ENCODE measurements at places on chromosomes 1 and 21.
A peak's percentile ranks its signal among the peaks of the same experiment; 100 is the strongest.

DNA sequence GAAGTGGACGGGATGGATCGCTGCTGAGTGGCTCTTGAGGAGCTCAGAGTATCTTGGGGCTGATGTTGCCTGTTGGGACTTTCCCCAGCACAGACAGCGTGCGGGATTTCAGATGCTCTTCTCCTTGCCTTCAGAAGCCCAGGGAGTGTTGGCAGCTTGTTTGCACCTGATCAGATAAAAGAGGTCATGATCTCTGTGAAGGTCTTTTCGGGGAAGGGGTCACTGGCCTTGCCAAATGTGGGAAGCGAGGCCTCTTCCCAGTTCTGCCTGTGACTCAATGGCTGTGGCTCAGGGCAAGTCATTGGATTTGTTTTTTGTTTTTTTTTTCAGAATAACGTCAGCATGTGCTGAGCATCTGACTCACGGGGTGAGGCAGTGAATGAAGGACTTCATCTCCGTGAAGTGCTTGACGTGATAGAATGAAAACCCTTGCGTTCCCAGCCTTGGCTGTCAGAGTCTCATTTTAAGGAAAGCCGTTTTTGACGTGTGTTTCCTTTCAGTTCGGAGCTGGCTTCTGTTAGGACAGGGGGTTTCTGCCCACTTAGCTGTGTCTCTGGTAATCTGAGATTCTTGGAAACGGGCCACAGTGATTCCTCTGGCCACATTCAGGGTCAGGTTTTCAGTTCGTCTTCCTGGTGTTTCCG, 46.7 kb downstream of the GALNT2 start:
- DNase-seq: peak; percentile 98

DNA sequence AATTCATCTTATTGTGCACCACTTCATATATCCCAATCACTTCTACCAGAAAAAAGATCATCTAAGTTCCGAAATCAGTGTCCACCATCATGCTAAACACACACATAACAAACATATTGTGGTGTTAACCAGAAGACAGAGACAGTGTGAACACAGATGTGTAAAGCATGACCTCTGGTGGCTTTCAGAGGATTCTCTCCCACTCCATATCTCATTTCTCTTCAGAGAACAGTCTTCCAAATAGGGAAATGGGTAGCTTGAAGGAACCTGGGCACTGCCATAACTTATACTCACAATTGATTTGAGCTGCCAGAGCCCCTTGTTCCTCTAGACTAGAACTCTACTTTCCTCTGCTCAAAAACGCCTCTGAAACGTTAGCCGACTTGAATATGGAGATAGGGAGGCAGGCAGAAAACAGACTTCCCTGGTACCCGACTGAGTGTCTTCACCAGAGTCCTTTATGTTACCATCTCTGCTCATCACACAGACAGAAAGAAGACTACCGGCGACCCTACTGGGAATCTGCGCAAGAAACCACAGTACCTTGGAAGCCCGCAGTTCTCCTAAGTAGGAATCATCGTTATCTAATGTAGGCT, 1.8 kb upstream of the ELAPOR1 start:
- DNase-seq: no peak

GRCh38 chr1:98280049-98280448, 359.2 kb upstream of the DPYD start:
- DNase-seq: no peak

- DNase-seq: no peak
Observed at GRCh38 chr1:11529330-11529729, 50.4 kb downstream of the DISP3 start.

GRCh38 chr1:31036749-31037500, 28.6 kb downstream of the PUM1 start:
- peak; percentile 34 for DNase-seq

- no peak for DNase-seq
Observed at GRCh38 chr1:245200146-245200545, 45.4 kb downstream of the KIF26B start.

DNA sequence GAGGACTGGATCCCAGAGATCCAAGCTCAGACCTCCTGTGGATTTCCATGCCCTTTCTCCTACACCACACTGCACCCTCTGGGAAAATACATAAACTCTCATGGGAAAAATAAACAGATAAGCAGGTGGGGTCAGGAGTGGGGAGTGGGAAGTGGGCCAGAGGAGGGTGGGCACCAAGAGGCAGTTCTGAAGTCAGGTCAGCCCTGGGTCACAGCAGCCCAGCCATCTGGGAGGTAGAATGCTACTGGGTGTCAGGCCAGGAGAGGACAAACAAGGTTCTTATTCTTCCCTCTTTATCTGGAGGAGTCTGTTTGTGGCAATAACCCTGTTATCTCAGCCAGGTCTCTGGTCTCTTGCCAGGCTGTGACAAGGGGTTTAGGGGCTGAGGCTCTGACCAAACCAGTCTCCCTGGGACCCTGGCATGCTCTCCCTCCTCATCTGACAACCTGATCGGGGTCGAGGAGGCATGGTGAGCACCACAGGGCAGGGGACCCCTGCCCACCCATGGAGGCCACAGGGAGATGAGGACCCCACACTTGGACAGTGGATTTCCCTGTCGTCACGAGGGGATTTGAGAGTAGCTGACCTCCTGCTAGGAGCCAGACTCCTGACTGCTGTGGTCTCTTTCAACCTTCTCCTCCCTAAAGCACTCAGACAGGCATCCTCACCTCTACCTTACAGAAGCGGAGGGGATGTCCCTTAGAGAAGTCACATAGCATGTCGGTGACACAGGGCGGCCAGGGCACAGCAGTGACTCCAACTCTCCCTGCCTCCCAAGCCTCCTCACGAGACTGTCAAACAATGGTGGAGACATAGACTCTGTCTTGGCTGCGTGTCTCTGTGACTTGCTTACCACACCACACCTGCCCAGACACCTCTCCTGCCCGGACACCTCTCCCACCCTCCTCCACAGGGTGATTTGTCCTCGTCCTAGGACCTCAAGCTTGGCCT, 51.3 kb upstream of the IFFO2 start:
- no peak for DNase-seq

DNA sequence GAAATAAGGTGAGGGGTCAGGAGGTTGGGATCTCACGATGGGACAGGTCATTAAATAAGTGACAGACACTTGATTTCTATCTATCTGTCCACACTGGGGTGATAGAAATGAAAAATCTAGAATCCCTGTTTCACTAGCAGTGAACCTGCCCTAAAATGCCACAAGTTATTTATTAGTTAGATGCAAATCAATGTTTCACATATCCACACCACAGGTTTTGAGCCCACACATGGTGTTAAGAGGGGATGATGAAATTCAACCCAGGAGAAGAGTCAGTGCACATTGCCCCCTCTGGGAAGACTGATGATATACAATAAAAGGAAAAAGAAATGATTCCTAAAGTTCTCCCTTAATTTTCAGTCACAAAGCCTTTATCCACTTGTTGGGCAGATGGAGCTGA, 10.1 kb upstream of the NTPCR start:
- no peak for DNase-seq

All from astrocyte (in vitro differentiated cells and primary cell).